Stimulated activated CD4-positive, alpha-beta T cell treated with anti-CD3 and anti-CD28 coated beads, Interleukin-1b, Interleukin-23, amount 100 ng/mL, for 1 hour (primary cell): ENCODE measurements at places on chromosomes 12 and 14.

DNA sequence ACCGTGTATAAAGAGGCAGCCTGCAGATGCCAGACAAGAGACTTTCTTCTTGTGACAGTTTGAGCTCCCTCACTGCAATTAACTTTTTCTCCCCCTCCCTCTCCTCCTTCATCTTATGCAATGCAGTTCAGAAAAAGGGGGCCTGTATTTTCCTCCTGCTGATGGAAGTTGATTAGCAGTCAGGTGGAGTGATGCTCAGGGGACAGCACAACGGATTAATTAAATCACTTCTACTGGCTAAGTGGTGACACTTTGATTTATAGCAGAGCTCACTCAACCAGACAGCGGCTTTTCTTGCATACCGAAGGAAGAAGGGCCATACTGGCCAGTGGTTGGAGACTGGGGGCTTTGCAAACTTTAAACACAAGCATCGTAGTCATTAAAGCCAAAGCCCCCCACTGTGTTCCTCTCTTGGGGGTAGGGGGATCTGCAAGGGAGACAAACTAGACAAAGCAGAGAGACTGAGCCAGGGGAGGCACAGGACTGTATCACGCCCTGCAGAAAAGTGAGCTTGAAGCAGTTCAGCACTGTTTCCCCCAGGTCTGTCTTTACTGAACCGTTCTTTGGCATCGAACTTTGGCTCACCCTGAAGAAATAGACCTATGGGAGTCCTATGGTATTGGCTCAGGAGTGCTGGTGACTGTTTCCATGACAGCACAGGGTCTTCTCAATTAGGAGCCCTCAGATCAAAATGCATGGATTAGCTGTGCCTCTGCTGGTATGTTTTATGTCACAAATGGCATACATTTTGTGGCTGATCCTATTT lies 47.7 kb downstream of the SPRING1 start:
- DNase-seq, result no peak

DNA sequence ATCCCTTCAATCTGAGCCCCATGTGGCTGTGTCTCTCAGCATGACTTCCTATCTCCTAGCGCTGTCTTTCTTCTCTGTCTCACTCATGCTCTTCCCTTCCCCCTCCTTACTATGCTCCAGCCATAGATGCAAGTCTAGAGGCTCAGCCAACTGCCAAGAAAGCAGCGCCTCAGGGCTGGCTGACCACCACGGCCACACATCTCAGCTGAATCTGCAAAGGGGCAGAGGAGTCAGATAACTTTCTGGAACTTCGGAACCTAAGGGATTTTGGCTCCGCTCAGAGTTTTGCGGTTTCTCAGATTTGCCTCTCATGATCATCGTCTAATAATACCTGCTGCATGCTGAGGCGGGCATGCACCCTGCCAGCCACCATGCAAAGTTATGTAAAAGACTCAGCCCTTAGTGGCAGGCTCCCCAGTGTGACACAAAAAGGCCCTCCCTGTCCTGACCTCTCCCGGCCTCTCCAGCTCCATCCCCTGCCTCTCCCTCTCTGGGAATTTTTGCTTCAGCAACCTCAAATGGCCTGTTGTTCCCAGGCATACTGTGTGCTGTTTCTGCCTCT lies 5.0 kb upstream of the FGF6 start:
- no peak for DNase-seq

DNA sequence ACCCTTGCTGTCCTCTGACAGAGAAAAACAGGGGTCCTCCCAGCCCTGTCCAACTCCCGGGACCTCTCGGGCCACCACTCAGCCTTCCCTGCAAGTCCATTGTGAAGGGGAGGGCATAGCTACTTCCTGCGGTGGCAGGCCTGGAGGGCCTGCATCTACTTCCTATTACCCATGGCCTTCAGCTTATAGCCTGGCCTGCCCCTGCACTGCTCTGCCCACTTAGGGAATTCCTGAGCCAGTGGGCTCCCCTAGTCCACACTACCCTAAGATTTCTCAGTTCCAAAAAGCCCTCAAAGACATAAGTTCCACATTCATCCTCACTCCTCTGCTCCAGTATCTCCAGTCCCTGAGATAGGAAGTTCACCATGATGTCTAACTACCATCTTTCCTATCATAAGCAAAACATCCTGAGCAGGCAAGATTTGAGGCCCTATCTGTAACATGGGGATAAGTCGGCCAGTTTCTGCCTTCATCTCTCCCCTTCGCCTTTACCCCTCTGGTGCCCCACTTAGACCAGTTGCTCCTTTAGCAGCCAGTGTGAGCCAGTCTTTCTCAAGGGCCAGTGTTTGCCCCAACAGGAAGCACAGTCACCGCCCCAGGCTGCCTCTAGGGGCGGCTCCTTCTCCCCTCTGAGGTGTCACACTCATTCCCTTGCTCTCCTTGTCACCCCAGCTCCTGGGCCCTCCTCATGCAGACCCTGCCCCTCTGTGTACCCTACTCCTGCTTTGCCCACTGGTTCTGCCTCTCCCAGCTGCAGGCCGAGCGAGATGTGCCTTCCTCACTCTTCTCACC lies 10.9 kb downstream of the HDAC7 start:
- no peak for DNase-seq

GRCh38 chr14:102537981-102538601 lies 28.5 kb upstream of the ANKRD9 start:
- no peak for DNase-seq

GRCh38 chr12:76586764-76587395 lies 27.3 kb upstream of the OSBPL8 start:
- no peak for DNase-seq

DNA sequence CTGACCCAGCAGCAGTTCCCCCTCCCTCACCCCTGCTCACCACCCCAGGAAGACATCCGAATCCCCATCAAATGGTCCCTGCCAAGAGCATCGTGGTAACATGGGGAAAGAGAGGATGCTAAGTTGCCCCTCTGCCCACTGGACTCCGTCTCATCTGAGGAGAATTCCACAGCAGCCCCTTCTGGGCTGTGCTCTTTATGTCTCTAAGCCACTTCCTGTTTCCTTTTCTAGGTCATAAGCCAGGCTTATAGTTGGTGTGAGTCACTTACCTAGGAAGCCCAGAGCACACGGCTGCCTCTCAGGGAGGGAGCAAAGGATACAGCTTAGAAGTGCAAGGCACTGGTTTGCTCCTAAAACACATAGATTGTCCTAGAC lies 76.0 kb downstream of the VCPKMT start:
- no peak for DNase-seq

GRCh38 chr14:54857830-54858269 lies 44.8 kb downstream of the GCH1 start:
- DNase-seq, result no peak
